ENCODE measurements at places on chromosomes 12 and 14.

DNA sequence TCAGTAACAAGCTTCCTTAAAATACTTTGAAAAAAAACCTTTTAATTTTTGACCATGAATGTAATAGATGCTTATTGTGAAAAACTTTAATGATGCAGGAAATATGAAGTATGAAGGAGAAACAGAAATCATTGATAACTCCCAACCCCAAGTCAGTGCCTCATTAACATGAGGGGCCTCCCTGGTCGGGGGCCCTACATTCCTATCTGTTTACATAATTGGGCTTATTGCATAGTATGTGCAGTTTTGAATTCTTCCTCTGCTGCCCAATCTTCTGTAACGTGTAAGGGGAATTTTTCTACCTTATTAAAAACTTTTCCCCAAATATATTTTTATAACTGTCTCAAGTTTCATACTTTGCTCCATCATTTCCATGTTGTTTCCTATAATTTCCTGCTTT lies 63.0 kb downstream of the SLC25A47 start:
- no peak for DNase-seq

GRCh38 chr14:24070285-24071143 lies 848 bp upstream of the CPNE6 start:
- no peak for DNase-seq

DNA sequence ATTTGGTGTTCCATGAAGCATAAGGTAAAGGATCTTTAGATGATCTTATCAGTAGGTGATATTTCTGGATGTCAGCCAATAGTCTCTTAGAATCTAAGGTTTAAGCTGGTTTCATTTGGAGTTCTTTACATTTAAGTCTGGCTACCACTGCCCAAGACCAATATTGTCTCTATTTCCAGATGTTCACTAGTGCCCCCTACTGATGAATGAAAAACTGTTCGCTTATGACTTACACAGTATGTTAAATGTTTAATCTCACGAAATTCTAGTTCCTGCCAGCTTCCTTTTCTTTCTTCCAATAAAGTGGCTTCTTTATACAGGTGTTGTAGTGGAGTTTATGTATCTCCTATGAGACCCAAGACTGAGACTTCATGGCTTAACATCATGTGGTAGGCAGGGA lies 31.8 kb upstream of the MIS18BP1 start:
- no peak for DNase-seq

DNA sequence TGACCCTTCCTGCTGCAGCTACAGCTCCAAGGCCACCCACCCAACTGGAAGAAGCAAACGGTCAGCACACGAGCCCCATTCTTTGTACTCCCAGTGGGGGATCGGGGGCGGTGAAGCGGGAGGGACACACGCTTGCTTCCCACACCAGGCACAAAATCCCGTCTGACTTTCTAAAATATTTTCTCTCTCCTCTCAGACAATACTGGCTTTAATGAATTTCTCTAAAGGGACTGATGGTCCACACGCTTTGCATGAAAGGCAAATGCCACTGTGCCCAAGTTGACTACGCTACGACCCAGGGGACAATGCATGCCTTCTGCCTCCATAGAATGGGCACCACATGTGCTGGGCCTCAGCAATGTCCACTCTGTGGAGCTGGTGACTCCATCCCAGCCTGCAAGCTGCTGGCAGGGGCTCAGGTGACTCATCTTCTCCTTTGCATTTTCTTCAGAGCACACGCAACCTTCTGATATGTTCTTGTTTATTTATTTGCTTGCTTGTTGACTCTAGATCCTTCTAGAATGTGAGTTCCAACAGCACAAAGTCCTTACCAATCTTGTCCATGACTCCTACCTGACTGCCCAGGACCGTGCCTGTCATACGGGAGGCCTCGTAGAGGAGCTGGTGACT lies 15.6 kb downstream of the SYNE3 start:
- no peak for DNase-seq

GRCh38 chr12:87967871-87968270 lies 61.3 kb downstream of the C12orf50 start:
- peak; percentile 27 for DNase-seq

GRCh38 chr12:73465106-73465505 lies 1072.5 kb upstream of the ATXN7L3B start:
- no peak for DNase-seq

- DNase-seq: no peak
Observed at GRCh38 chr14:65959563-65960024, 526.6 kb upstream of the CCDC196 start.

DNA sequence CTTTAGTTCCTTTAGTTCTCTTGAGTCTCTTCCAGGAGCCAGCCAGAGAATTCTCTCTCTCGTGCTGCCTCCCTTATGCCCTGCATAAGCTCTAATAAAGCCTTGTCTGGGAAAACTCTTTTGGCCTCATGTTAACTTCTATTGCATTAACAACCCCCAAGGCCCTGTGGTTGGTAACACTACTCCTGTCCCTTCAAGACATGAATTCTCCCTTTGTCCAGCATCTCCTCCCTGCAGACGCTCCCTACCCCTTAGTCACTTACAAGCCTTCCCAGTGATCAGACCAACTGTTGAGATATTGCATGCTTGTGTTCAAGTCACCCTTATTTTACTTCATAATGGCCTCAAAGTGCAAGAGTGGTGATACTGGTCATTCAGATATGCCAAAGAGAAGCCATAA lies 12.1 kb downstream of the LTBR start:
- no peak for DNase-seq

GRCh38 chr12:47747126-47747525 lies 11.6 kb downstream of the RAPGEF3 start:
- no peak for DNase-seq

GRCh38 chr12:112382866-112383265 lies 635 bp upstream of the HECTD4 start:
- DNase-seq: no peak

DNA sequence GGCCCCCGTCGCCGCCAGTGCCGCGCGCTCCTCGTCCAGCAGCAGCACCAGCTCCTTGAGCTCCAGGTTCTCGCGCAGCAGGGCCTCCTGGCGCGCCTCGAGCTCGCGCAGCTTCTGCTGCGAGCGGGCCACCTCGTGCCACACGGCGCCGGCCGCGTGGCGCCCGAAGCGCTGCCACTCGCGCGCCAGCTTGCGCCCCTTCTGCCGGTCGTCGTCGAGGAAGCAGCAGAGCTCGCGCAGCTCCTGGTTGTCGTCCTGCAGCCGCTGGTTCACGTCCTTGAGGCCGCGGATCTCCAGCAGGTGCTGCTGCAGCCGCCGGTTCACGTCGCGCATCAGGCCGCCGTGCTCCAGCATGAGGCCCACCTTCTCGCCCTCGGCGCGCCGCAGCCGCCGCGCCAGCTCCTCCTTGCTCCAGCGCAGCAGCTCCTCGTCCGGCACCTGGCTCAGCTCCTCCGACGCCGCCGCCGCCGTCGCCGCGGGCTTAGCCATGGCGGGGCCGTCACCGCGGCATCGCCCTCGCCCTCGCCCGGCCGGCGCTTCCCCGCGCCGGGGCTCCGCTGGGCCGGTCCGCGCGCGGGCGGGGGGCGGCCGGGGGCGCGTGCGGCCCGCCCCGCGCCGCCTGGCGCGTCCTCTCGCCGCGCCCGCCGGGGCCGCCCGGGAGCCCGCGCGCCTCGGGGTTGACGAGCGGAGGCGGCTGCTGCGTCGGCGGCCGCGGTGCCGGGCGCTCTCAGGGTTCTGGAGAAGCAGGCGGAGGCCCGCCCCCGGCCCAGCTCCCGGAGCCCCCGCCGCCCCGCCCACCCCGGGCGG lies at the start of gene CCDC85C:
CCDC85C (minus strand) TSS at position 737 of the 807 bp plus-strand sequence; CDS start at position 489, 248 bp downstream.
- peak; percentile 54 for DNase-seq

DNA sequence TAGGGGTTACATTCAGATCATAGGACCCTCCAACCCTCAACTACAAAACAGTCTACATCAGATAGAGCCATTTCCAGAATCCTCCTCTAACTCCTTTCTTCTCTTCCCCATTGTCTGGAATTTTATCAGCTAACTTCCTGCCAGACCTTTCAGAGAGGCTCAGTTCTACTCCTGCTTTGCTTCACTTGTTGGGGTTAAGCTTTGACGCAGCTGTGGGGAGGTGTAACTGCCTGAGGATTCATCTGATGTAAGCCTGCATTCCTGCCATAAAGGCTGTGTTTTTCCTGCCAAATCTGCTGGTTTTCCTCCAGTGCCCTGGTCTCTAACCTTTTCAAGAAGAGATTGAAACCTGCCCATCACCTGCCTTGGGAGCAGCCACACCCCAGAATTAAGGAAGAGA lies 16.9 kb downstream of the DHRS2 start:
- no peak for DNase-seq

- no peak for DNase-seq
Observed at GRCh38 chr12:45655743-45656142, 73.8 kb upstream of the ARID2 start.

- no peak for DNase-seq
Observed at GRCh38 chr12:106527356-106527755, 55.4 kb upstream of the RFX4 start.

All from NCI-H2171 (cell line).